ENCODE measurements at places on chromosomes 5 and 9. TPM values are rescaled to one million over a fixed set of nuclear protein-coding genes. Genes with fewer than 3 reads are reported as not detected.

DNA sequence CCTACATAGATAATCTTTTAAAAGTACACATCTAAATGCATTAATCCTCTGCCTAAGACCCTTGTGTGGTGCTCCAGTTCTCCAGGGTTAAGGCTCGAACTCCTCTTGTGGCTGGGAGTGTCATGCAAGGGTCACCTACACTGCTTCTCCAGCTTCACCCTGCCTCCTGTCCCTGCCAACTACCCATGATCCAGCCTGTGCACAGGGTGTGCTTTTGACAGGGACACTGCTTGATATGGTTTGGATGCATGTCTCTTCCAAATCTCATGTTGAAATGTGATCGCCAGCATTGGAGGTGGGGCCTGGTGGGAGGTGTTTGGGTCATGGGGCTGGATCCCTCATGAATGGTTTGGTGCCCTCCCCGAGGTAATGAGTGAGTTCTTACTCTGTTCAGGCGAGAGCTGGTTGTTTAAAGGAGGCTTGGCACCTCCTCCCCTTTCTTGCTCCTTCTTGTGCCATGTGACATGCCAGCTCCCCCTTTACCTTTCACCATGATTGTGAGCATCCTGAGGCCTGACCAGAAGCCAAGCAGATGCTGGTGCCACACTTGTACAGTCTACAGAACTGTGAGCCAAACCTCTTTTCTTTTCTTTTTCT is 48.5 kb downstream of the SLC22A5 start:
- DNase-seq = no peak

The SLC6A3 gene
- polyA plus RNA-seq = 0.12 TPM

The NAIP gene
- 6.2 TPM for polyA plus RNA-seq

The PPP3R2 gene
- not detected for polyA plus RNA-seq

- no peak for DNase-seq
Observed at GRCh38 chr5:28710360-28710759, 1672.0 kb upstream of the CDH9 start.

DNA sequence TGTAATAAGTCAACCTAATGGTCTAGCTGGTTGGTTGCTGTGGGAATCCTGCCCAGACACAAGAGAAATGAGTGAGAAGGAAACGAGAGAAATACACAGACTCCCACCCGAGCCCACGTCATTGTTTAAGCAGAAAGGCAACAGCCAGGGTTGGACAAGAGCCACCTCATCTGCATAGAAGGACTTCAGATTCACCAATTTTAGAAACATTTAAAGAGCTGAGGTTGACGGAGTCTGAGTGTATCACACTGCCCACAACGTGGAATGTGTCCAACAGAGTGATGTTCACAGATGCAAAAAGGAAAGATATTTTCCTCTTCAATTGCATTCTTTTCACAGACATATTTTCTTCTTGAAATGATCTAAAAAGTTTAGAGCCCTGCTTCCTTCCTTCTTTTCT is 349.5 kb downstream of the AGTPBP1 start:
- DNase-seq = no peak

The KCNN2 gene
- not detected for polyA plus RNA-seq

- DNase-seq = no peak
Observed at GRCh38 chr9:93082841-93083411, 13.1 kb upstream of the CARD19 start.

The KCNV2 gene
- not detected for polyA plus RNA-seq

The DDX4 gene
- not detected for polyA plus RNA-seq

GRCh38 chr9:85425153-85425611 is 316.6 kb downstream of the AGTPBP1 start:
- DNase-seq = peak; percentile 27

The CEMIP2 gene
- polyA plus RNA-seq = 107 TPM

DNA sequence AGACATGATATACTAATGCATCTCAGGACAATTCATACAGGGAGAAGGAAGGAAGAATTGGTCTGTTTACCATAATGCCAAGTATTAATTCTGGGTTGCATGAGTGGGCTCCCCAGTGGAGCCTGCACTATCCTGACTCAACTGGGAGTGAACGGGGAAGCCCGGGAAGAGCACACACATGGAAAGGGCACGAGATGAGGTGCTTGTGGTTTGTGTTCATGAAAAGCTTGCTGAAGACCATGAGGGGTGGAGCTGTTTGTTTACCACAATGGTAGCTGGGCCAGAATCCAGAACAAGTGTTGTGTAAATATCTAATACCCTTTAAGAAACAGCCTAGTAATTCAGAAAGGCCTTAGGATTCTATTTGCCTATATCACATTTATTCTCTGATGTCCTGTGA is 44.6 kb downstream of the POC5 start:
- no peak for DNase-seq

DNA sequence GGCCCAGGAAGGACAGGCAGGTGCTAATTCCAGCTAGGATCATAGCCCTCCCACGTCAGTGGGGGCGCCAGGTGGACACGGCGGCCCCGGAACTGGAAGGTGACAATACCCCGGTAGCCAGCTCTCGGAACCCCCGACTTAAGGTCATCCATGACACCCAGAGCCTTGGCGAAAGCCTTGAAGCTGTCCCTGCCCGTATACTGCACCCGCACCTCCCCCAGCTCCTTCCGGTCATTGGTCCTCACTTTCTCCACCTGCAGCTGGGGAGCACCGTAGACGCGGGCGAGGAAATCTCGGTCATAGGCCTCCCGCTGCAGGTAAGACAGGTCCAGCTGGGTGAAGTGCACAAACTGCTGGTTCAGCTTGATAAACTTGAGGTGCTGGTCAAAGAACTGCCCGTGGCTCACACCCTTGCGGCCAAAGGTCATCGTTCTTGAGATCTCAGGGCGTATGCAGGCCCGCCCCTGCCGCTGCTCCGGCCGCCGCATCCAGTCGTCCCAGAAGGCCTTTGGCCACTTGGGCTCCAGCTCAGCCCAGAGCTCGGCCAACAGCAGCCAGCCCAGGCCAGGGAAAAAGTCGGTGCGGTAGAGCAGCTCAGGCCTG is 10.9 kb downstream of the MGAT1 start:
- no peak for DNase-seq

DNA sequence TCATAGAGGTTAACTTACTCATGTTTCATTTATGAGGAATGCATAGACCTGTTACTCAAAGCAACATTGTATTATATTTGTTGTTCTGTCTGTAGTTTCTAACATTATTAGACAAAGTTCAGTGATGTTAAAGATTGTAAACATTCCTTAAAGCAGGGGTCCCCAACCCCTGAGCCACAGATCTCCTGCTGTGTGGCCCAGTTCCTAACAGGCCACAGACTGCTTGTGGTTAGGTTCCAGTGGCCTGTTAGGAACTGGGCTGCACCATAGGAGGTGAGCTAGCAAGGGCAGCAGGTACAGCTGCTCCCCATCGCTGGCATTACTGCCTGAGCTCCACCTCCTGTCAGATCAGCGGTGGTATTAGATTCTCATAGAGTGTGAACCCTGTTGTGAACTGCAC is 181.1 kb downstream of the KDM4C start:
- DNase-seq = no peak

DNA sequence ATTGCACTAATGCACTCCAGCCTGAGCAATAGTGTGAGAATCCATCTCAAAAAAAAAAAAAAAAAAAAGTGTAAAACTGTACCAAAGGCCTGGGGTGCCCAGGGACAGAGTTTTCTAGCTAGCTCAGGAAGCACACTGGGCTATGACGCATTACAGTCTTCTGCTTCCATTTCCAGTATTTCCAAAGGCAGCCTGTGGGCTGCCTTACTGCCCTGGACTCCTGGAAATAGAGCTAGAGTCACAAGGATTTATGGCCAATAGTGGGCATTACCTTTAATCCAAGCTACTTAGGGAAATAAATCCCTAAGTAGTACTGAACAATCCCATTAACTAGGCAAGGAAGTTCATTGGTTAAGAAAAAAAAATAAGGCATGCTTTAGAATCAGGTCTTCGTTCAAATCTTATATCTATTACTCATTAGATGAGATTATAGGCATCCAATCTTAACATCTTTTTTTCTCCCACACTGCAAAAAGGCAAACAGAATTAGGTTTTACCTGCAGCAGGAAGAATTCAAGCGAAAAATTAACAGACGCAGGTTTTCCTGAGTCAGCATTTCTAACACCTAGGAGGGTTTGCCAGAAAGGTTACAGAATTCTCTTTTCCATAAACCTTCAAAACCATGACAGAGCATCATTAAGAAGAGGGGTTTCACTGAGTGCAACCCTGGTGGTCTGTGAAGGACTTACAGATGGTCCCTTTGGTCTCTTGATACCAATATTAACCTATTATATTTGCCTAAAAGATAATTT is 85.6 kb upstream of the CCDC112 start:
- DNase-seq = no peak

DNA sequence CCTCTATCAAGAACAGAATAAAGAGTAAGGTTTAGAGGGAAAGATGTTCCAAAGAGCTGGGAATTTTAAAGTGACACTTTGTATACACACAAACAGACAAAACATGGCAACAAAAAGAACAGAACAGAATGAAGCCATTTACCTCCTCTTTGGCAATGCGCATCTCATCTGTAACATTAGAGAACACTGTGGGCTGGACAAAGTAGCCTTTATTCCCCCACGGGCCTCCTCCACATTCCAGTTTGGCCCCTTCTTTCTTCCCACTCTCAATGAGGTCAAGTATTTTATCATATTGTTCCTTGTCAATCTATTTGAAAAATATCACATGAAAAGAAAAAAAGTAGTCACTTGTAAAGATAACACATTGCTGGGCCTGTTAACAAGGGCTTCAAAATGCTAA is 41.0 kb downstream of the ALDH1A1 start:
- no peak for DNase-seq

GRCh38 chr9:27347889-27348288 is 50.9 kb upstream of the EQTN start:
- DNase-seq = no peak

The HTR1A gene
- not detected for polyA plus RNA-seq

GRCh38 chr5:53076014-53076583 is 33.5 kb downstream of the MOCS2 start:
- no peak for DNase-seq

GRCh38 chr9:120571443-120572257 is 8.3 kb downstream of the CDK5RAP2 start:
- DNase-seq = peak; percentile 99

The SLC36A3 gene
- not detected for polyA plus RNA-seq

- DNase-seq = no peak
Observed at GRCh38 chr9:134936346-134937163, 18.8 kb upstream of the FCN1 start.

The TRPM6 gene
- 0.03 TPM for polyA plus RNA-seq

DNA sequence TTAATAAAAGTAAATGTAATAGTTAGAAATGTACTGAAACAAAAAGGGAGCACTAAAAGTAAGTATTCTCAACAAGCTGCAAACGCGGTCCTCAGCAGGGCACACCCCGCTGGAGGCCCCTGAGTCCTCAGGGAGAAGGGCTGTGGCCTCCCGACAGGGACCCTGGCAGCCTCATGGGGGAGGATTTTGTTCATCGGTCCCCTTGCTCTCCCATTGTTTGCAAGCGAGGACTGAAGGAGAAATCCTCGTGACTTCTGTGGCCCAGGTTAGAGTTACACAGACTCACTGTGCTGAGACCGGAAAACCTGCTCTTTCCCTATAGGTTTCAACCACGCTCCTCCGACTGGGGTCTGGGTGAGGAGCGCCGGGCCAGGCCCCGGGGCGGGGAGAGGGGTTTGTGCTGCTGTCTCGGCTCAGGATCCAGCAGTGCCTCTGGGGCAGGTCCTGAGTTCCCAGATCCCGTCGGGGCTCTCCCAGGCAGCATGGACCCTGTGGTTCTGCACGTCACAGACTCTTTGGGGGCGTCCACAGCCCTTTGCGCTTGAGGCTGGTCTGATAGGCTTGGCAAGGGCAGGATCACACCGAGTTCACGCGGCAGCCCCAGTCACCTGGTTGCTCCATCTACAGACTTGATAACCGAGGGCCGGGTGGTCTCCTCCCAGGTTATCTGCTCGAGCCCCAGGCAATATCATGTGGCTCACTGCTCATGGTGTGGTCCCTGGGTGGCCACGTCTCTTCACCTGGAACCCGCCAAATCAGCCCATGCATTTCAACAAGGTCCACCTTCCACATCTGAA is 38.8 kb downstream of the MRPL36 start:
- DNase-seq = no peak

GRCh38 chr9:82091100-82091499 is 102.5 kb downstream of the SPATA31D1 start:
- no peak for DNase-seq

Data from HepG2 (cell line).